RCC 7860 (cell line): ENCODE measurements at places on chromosomes 1 and 21.

- DNase-seq: no peak
These were observed 173.6 kb downstream of the COP1 start for GRCh38 chr1:176033474-176033873.

- no peak for DNase-seq
These were observed 40.0 kb downstream of the ATP2B4 start for GRCh38 chr1:203666609-203667008.

GRCh38 chr21:35617491-35617890, 442.8 kb downstream of the SETD4 start:
- DNase-seq: no peak

DNA sequence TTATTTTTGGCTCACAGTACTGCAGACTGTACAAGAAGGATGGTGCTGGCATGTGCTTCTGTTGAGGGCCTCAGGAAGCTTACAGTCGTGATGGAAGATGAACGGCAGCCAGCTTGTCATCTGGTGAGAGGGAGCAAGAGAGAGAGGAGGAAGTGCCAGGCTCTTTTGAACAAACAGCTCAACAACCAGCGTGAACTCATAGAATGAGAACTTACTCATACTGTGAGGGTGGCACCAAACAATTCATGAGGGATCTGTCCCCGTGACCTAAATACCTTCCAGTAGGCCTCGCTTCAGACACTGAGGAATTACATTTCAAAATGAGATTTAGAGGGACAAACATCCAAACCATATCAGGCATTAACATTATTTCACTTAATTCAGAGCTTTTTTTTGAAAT, 84.7 kb downstream of the PKN2 start:
- DNase-seq: no peak

DNA sequence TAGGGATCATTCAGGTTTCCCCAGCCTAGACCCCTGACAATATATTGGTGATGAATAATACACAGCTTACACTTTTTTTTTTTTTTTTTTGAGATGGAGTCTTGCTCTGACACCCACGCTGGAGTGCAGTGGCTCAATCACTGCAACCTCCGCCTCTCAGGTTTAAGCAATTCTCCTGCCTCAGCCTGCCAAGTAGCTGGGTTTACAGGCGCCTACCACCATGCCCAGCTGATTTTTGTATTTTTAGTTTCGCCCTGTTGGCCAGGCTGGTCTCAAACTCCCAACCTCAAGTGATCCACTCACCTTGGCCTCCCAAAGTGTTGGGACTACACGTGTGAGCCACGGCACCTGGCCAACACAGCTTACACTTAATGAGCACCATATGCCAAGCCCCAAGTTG, 7.2 kb downstream of the VASH2 start:
- DNase-seq: no peak

GRCh38 chr1:74596717-74597116, 76.9 kb downstream of the ERICH3 start:
- DNase-seq: no peak

DNA sequence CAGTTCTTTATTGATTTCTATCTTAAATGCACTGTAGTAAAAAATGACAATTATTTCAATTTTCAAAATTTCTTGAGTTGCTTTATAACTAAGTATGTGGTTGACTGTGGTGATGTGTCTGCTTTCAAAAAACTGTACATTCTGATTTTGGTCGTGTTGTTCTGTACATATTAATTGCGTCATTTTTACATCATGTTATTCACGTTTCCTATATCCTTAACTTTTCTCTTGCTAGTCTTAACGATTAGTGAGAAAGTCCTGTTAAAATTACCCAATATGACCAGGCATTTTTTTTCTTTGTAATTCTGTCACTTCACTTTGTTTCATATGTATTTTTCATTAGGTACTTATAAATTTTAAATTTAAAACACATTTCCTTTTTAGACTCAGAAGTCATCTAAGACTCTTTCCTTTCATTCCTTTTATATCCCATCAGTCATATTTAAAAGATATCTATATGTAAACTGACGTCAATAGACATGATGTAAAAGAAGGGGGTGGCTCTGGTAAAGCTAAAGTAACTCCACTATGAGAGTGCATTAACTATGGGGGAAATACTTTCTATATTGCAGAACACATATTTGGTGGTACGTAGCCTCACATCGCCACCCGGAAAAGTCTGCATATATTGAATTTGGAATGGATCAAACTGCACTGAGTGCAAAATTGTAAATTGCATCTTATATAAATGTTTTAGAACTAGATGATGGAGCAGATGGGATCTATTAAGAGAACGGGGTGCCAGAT, 1.1 kb upstream of the COA6 start:
- no peak for DNase-seq

DNA sequence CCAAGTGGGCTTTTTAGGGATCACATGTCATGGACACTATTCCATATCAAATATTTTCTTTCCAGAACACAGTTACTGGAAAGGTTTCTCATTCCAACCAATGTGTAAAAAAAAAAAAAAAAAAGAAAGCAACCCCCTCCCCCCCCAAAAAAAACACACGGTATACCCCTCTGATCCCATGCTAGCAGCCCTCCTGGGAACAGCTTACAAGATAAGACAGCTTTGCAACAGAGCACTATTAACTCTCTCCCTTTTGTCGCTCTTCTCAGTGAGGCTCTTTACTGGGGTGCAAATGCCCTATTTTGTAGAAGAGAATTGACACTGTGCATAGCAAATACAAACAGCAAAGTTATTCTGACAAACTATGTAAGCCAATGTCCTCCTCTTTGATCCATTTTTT, 161.2 kb downstream of the NTMT2 start:
- DNase-seq: no peak

DNA sequence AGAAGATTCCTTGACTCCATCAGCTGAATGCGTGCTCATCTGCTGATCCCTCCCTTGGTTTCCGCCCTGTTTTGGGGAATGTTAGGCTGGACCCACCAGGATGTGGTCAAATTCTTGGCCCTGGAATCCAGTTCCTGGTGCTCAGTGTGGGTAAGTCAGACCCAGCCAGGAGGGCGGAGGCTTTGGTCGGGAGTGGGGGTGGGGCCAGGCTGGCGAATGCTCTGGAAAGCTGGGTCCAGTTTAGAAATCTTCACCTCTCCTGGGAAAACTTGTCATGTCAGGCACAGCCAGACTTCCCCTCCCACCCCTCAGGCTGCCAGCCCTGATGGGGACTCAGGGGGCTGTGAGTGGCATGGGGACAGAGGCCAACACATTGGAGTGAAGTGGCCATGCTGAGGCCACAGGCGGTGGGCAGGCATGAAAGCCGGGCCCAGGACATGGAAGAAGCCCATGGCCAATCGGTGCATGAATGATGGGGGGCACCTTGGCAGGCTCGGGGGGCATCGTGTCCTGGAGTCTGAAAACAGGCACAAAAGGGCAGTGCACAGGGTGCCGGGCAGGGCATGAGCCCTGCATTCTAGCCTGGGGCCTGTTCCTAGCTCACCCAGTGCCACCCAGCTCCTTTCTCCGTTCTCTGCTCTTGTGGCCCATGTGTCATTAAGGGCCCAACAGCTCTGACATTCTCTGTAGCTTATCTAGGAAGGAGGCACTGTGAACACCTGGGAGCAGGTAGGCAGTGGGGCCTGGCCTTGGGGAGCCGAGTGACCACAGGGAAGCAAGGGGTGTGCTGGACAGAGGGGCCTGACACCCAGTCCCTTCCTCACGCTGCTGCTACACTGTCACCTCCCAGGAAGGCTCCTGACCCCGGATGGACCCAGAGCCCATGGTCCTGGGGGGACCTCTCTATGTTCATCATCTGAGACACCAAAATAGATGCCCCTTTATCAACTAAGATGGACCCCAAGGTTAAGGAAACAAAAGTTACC, 14.6 kb upstream of the PADI1 start:
- peak; percentile 96 for DNase-seq

DNA sequence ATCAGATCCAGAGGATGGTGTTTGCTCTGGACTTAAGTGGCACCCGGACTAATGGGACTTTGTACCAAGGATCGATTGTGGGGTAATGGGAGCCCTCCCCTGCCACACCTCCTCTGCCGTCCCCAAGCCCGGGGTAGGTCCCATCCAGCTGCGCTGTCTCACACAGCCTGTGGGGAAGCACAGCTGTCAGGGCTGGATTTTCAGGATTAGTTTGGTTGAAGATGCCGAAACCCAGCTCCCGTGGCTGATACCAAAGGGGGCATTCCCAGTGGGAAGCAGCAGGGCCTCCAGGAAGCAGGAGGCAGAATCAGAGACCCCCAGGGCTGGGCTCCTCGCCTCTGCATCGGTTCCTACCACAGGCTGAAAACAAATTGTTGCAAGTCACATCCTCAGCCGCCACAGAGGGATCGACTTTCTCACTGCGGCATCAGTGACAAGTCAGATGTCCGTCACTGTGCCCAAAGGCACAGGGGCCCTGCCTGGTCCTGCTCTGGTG, 59.7 kb downstream of the MATN1 start:
- no peak for DNase-seq

DNA sequence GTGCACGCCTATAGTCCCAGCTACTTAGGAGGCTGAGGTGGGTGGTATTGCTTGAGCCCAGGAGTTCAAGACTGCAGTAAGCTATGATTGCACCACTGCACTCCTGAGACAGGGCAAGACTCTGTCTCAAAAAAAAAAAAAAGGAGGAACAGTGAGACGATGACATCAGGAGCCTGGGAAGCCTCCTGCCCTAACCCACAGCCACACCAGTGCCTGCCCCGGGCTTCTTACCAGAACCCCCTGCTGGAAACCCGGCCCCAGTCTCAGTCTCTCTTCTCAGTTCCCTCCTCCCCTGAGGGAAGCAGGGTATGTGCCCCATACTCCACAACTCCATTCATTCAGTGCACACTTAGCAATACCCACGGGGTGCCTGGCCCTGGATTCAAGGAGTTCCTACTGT, 9.1 kb downstream of the COL8A2 start:
- no peak for DNase-seq

GRCh38 chr21:24294171-24294570, 1313.1 kb downstream of the MRPL39 start:
- no peak for DNase-seq
